NCI-H2029 treated with DMSO at 0.1 percent for 48 hours (cell line): ENCODE measurements at places on chromosomes 6 and 20.

DNA sequence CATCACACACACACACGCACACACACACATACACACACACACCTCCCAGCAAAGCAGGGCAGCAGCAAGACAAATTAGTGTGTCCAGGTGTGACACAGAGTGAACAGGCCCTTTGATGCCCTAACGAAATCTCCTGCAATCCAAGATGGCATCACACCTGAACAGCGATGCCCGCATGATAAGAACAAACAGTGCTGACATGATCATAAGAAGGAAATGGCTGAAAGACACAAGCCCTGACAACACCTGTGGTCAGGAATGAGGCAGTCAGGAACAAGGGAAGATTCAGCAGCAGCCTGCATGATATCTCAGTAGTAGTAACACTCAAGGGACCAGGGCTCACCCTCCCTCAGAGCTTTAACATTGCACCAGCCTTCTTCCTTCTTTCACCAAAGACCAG lies 156.9 kb downstream of the FAXC start:
- DNase-seq = no peak

GRCh38 chr6:36444470-36444869 lies 1.7 kb downstream of the KCTD20 start:
- DNase-seq = no peak

- no peak for DNase-seq
These were observed 262.9 kb downstream of the SOX4 start for GRCh38 chr6:21856456-21856825.

- DNase-seq = no peak
These were observed 40.4 kb upstream of the KIF25 start for GRCh38 chr6:167956983-167957492.

DNA sequence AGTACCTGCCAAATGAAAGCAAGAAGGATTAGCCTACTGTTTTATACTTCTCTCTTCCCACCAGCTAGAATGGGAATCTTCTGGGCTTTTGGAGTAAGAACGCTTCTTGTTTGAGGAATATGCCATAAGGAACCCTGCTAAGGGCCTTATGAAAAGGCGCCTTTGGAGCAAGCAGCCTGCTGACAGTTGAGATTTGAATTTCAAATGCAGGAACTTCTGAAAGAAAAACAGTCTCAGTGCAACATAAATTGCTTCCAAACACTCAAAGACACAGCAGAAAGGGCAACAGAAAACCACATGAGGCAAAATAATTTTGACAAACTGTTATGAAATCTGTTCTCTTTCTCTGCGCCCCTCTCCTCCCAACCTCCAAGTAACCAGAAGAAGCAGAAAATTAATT lies 149.4 kb upstream of the B3GAT2 start:
- DNase-seq = no peak

DNA sequence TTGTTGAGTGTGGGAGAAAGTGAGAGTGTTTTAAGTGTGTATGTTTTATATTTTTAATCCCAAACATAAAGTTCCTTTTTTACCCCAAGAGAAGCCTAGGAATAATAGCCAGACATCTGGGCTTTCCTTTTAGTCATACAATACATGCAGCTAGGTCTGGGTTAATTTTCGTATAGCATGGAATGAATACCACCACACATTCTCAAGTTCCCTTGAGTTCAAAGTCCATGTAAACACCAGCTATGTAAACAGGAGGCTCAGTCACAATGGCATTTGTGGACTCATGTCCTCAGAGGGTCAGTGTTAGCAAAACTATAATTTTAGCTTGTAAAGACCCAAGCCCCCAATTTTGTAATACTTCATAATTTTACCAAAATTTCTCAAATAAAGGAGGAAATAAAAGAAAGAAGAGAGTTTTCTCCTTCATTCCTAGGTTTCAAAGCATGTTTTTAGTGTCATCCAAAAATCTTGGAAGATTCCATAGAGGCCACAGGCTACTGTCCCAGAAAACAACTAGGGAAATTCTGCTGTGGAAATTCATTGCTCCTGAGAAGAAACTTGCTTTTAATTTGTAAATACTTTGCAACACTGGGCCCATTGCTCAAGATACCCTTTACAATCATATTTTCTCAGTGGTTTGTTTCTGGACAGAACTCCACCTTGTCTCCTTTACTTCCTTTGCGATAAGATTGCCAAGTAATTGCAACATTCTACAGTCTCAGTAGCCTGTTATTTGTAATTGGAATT lies 671.2 kb downstream of the COL12A1 start:
- DNase-seq = no peak

DNA sequence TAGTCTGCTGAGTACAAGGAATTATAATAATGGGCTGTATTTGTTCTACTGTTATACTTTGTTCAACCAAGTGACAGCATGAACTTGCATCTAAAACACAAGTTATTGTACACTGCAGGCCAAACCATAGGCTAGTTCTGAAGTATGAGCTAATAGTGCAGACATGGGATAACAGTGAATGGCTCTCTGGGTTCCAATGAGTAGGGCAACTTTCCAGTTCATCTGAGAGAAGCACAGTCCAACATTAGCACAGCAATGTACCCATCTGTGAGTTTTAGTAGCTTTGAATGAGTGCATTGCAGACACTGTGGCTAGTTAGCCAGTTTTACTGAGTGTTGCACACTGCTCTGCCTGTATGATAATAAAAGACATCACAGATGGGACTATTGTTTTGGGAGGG lies 56.5 kb upstream of the FUT9 start:
- no peak for DNase-seq

GRCh38 chr20:38060536-38060935 lies 27.0 kb downstream of the RPRD1B start:
- DNase-seq = no peak

GRCh38 chr6:30378290-30378937 lies 33.5 kb downstream of the RPP21 start:
- DNase-seq = no peak

- DNase-seq = no peak
These were observed 197.6 kb downstream of the DLL1 start for GRCh38 chr6:170093276-170093657.

- DNase-seq = no peak
These were observed 58.2 kb downstream of the SPACA1 start for GRCh38 chr6:88105741-88106340.

GRCh38 chr20:38843346-38843745 lies 37.8 kb downstream of the PPP1R16B start:
- DNase-seq = no peak

DNA sequence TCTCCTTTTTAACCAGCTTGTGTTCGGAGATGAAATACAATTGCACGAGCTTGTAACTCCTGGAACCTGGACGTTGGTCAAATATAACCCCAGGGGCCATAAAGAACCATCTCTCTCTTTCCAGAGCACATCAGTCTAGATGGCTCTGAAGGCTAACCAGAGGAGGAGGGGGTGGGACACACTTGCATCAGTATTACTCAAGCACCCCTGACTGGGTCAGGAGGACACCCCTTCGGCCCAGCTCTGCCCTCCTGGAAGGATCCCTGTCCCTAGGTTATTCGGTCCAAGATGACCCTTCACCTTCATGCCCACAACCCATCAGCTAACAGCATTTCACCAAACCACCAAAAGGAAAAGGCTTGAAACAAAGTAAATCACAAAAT lies 67.1 kb downstream of the FYN start:
- DNase-seq = no peak

DNA sequence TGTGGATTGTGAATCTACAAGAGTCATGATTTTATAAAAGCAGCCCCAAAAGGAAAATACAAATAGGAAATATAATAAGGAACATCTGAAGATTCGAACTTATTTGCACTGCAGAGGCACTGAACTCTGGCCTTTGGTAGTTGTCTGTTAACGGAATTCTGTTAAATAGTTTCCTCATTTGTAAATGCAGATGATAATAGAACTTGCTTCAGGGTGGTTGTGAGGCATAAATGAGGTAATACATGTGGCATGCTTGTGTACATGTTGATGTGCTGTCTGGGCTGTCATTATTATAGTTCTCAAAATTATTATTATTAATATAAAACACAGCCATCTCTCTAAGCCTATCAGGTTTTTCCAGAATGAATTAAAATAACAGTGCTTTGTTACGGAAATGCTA lies 302.0 kb downstream of the NRN1 start:
- no peak for DNase-seq

GRCh38 chr6:39493174-39493573 lies 170.7 kb upstream of the KCNK16 start:
- DNase-seq = no peak

DNA sequence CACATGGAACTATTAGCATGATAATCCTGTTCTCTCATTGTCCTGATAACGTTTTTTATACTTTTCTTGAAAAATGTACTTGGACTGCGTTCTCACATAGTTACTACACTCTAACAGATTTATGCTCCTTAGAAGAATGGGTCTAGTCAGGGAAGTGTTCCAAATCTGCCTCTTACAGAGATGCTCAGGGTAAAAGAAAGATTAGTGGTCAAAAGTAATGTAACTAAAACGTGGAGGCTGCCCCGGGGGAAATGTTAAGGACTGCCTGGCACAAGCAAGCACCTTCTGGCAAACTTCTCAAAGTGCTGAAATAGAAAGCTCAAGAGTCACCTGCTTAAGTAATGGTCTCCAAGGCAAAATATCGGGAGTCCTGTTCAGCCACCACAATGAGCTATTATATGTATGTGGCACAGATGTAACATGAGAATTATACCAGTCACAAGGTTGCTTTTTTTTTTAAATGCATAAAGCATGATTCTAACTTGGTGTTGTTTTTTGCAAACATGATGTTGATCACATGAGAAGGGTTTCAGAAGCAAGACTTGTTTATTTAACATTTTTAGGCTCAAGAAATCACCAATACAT lies 244.5 kb upstream of the JARID2 start:
- DNase-seq = no peak

DNA sequence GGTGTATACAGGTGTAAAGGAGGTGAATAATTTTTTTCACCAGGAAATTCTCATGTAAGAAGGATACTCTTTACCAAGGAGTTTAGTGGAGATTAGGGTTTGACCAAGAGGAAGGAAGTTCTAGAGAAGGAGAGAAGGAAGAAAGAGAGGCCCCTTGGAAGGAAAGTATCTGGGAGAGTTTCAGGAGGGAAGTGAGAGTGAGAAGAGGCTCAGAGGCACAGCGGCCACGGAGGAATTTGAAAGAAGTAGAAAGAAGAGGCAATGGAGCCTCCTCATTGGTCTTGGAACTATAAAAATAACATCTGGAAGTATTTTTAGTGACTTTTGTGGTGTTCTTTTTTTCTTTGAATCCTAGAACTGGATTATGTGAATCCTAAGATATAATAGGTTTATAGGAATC lies 50.8 kb upstream of the MCUR1 start:
- DNase-seq = no peak

DNA sequence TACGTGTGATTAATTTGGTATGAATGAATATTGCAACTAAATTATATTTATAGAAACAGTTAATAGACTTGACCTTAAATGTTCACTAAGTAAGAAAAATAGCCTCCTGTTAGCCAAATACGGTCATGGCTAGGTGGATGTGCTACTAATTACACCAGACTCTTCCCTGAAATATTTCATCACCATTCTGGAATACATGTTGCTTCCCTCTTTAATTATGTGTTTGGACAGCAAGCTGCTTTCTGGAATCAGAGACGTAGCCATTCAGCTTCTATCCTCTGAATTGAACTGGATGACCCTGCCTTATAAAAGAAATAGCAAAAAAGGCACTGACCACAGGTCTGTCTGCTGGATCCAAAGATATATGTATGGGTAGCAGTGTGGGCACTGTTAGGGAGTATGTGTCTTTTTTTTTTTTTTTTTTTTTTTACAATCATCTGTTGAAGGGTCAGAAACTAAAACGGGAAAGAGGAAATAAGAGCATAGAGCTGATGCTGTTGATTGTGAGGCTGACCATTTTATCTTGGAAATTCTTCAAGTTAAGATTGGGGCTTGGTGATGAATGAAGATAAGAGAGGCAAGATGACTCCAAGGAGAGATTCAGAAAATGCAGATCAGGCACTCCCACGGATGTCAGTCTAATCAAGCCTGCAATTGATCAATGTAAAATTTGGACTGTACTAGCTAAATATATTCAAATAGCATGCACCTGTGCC lies 283.2 kb upstream of the HSF2 start:
- no peak for DNase-seq

GRCh38 chr6:147570681-147571080 lies 62.2 kb downstream of the SAMD5 start:
- DNase-seq = no peak

- DNase-seq = peak; percentile 53
These were observed 31.1 kb downstream of the BRPF3 start for GRCh38 chr6:36227379-36228228.

- DNase-seq = no peak
These were observed 434.7 kb upstream of the SOX4 start for GRCh38 chr6:21158873-21159272.

DNA sequence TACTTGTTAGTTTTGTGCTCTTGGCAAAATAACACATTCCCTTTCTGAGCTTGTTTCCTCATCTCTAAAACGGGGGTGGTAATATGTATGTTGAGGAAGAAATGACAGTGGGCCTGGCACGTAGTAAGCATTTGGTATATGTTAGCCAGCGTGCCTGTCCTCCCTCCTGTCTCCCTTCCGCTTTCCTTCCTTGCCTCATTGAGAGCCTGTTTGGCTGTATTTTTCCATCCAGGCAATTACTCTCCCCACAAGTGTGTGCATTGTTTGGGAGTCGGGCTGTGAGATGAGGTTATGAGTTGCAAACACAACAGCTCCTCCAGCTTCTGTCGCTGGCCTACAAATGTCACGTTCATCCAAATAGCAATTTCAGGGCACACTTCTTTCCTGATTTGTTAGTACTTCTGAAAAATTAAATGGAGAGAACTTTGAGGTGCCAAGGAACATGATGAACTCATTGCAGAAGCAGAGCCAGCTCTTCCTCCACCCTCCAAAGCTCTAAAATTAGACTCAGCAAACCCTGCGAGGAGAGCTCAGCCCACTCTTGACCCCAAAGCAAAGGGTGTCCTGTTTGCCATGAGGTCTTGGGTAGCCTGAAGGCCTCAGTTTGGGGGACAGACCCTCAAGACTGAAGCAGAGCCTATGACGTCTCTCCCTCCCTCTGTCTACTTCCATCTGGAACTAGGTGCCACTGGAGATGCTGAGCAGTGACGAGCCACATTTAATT lies 50.7 kb upstream of the TOX2 start:
- DNase-seq = no peak

- no peak for DNase-seq
These were observed 361.0 kb upstream of the EYS start for GRCh38 chr6:66068033-66068432.

DNA sequence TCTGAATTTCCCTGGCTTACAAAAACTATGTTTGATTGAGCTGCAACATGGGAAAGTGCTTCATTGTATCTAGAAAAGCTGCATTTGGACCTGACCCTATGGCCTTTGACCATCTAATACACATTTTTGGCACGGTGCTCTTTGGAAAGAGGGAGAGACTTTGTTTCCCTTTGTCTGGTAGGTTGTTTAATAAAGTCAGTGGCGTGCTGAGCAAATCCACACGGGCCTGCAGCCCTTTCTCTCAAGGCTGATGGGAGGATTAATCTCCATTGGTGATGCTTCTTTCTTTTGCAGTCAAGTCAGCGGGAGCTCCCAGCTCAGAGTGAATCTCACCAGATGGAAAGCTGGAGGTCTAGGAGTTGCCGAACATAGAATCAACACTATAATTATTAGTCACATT lies 314.7 kb upstream of the CNR1 start:
- DNase-seq = no peak
